ENCODE measurements at places on chromosomes 12 and 14.

GRCh38 chr14:61379639-61380184 is 58.3 kb downstream of the PRKCH start:
- DNase-seq = no peak

DNA sequence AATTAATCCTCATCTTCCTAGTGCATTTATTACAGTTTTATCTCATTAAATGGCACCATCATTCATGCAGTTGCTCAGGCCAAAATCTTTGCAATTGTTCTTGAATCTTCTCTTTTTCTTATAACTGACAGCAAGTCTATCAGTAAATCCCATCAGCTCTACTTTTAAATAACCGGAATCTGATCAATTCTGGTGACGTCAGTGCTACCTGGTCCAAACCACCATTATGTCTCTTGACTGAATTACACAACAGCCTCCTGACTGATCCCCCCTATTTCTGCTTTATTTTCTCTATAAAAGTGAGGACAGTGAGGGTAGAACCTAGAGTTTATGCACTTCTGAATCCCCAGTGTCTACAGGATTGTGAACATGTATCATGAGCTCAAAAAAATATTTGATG is 787.4 kb downstream of the AACS start:
- DNase-seq = no peak

GRCh38 chr12:78866518-78866917 is 1.9 kb downstream of the SYT1 start:
- DNase-seq = no peak

DNA sequence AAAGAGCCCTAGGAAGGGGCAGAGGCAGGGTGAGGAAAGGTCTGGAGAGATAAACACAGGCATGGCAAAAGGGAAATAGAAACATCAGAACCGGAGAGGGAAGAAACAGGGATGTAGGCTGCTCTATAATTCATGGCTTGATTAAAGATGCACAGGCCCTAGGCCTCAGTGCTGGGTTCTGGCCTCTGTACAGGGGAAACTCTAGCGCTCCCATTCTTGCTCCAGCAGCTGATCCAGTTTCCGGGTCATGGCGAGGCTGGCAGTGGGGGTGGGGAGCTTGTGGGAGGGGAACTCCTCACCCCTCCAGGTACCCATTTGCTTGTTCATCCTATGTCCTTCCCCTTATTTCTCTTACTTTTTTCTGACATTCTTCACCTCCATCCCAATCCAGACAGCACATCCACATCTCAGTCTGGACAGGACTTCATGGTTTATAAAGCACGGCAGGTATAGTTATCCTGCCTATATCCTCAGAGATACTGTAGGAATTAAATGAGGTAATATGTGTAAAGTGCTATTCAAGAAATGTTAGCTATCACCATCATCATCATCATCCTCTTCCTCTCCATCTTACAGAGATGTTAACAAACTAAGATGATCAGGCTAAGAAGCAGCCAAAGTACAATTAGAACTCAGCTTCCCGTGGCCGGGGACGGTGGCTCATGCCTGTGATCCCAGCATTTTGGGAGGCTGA is 8.0 kb upstream of the GPR84 start:
- no peak for DNase-seq

- DNase-seq = peak; percentile 39
Observed at GRCh38 chr12:3753544-3754284, 805 bp upstream of the CRACR2A start.

DNA sequence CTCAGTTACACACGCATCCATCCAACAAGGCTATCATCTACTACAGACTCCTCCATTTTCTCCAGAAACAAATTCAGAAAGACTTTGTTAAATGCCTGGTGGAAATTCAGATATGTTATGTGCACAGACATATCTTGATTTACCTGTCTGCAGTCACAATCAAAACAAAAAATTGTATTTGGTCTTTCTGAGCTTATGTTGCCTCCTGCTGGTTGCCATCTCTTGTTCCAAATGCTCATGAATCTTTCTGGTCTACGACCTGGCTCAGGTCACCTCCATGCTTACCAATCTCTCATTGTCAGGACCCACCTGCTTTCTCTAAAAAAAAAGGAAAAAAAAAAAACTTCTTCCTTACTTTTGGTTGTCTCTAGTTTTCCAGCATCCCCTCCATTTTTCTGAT is 169.2 kb upstream of the PLXNC1 start:
- DNase-seq = peak; percentile 63

DNA sequence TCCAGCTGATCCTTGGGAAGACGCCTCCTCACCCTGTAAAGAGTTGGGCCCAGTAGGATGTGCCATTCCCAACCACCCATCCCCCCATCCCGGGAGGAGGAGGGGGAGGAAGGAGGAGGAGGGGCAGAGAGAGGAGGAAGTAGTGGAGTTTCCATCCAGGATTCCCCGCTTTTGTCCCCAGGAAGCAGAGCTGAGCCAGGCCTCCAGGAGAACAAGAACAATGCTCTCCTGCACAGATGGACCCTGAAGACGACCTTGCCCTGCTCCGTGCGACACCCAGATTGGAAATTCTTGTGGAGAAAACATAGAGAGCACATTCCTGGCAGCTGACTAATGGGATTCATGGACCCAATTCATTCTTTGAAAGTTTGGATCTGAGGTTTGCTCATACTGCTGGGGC is 132.3 kb upstream of the CRY1 start:
- no peak for DNase-seq

DNA sequence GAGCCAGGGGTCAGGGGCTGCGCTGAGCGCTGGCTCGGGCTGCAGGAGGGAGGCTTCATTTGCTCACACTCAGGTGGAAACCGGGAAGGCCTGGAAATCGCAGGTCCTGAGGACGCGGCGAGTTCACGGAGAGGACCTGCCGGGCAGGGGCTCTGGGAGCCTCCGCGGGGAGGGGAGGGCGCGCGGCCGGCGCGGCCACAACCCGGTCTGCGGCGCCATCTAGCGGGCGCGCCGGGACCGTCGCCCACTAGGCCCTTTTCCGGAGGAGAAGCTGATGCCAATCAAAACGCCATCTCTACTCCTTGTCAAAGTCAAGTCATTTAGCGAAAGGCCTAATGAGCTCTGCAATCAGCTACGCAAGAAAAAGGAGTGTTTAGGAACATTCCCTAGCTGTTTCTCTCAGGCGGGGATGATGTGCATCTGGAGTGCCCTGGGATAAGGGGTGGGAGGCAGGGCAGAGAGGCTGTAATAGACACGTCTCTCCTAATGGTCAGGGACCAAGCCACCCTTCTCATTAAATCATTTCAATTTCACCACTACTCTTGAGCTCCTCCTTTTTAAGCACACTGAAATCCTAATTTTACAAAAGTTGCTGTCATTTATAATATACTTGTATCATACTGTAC is 885.8 kb upstream of the TMEM132C start:
- peak; percentile 59 for DNase-seq

- no peak for DNase-seq
Observed at GRCh38 chr12:76180401-76181277, 96.2 kb upstream of the NAP1L1 start.

DNA sequence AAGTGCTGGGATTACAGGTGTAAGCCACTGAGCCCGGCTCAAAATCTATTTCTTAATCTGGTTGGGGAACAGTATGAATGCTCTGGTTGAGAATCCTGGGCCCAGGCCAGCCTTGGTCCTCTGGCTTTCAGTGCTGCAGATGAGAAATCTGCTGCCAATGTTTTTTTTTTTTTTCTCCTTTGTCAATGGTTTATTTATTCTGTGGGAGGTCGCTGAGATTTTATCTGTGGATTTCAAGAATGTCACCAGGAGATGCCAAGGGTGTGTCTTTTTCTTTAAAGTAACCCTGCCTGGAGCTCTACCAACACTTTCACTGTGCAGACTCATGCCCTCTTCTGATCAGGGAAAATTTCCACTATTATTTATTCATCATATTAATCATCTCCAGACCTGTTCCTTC is 3.6 kb downstream of the SLC25A29 start:
- DNase-seq = no peak

- no peak for DNase-seq
Observed at GRCh38 chr14:93032421-93032936, 83.2 kb downstream of the ITPK1 start.

DNA sequence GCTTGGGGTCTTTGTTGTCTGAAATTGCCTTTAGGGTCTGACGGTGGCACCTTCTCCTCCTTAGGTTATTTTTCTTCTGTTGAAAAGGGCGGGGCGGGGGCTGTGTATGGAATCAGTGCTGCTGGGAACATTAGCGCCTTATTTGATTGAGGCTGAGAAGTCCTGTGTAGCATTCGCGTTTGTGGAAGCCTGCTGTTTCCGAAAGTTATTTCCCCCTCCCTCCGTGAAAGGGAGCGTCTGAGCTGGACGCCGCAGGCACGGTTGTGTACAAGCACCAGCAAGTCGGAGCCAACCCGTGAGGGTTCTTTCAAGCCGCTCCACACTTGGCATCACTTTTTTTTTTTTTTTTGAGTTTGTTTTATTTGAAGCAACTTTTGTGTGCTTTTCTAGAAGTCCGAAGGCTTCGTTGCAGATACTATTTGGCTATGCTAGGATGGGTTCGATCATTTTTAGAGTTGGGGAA is 1.1 kb downstream of the SYNE2 start:
- peak; percentile 29 for DNase-seq

- DNase-seq = no peak
Observed at GRCh38 chr14:82432301-82433105, 898.9 kb upstream of the SEL1L start.

DNA sequence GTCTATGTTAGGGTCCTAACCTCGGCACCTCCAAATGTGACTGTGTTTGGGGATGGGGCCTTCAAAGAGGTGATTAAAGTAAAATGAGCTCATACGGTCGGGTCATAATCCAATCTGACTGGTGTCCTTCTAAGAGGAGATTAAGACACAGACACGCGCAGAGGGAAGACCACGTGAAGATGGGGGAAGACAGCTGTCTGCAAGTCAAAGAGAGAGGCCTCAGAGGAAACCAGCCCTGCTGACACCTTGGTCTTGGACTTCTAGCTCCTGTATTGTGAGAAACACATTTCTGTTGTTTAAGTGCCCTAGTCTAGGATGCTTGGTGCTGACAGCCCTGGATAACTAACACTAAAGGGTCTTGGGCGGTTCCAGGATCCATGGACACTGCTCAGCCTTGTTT is 109.6 kb downstream of the DICER1 start:
- no peak for DNase-seq

- no peak for DNase-seq
Observed at GRCh38 chr12:109521831-109522230, 44.4 kb downstream of the UBE3B start.

DNA sequence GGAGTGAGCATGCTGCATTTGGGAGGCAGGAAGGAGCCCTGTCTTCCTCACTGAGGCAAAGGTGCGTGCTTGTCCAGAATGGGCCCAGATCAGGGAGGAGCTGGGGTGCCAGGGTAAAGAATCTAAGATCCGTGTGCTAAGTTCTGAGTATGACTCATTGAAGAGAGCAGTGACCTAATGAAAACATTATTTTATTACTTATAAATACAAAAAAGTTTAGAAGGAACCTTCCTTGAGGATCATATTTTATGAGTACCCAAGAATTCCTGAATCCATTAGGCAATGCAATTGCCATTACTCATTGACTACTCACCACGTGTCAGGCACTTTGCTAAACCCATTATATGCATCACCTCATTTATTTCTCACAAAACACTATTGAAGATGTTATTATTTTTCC is 264.7 kb downstream of the EGLN3 start:
- DNase-seq = no peak

DNA sequence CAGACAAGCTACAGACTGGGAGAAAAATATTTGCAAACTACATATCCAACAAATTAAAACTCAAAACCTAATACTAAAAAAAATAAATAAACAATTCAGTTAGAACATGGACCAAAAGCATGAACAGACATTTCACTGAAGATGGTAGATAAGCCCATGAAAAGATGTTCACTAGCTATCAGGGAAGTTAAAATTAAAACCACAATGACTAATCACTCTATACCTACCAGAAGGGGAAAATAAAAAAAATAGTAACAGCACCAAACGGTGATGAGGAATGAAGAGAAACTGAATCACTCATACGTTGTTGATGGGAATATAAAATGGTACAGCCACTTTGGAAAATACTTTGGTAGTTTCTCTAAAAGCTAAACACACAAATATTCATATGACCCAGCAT is 31.1 kb upstream of the DHRS7 start:
- DNase-seq = no peak

- no peak for DNase-seq
Observed at GRCh38 chr14:90381011-90381786, 15.6 kb upstream of the CALM1 start.

DNA sequence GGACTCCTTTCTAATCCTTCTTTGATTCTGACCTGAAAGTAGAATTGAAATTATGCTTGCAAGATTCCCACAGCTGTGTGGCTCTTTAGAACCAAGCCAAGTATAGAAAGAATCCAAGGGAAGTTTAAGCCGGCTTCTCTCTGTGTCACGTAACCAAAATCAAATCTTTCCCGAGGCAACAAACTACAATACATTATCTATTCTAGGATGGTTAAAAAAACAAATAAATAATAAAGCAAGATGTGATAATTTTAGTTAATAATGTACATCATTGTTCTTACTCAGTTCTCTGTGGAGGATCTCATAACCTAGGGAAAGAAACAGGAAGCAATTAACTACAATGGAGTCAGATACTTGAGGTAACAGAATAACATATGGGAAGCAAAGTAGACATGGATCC is 78.1 kb upstream of the ST8SIA1 start:
- DNase-seq = no peak
